ENCODE measurements at places on chromosomes 5 and 9. TPM values are rescaled to one million over a fixed set of nuclear protein-coding genes. Genes with fewer than 3 reads are reported as not detected.

CLIC3 gene
- 0.54 TPM for polyA plus RNA-seq

CCIN gene
- 0.59 TPM for polyA plus RNA-seq

FRRS1L gene
- 0.76 TPM for polyA plus RNA-seq

BRINP1 gene
- polyA plus RNA-seq: 0.12 TPM

NDUFB6 gene
- 62.8 TPM for polyA plus RNA-seq

DNA sequence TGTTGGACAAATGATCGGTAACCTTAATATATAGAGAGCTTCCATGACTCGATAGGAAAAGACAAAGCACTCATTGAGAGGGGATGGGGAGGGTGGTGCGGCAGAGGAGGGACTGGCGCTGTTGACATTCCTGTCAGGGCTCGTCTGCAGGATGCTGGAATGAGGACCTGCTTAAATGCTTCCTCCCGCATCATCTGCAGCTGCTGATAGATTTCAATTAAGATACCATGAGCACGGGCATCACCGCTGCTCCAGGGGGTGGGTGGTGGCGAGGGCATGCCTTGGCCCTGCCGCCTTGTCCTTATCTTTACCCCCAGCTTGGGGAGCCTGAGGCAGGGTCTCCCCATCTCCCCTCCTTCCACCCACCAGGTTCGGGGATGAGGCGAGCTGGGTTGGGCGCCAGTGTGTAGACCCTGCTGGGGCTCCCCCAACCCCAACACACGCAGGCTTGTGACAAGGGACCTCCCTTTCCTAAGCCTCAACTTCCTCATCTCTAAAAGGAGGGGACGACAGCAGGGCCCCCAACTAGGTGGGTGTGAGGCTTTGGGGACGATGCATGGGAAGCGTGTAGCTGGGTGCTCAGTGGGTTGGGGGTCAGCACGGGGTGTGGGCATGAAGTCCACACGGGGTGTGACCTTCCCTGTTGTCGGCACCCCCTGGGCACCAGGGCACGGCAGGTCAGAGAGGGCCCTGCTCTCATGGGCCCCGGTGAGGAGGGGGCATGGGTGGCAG lies 11.7 kb upstream of the QRFP start:
- no peak for DNase-seq

GRCh38 chr5:101424530-101425175 lies 521.6 kb upstream of the ST8SIA4 start:
- DNase-seq: no peak

- no peak for DNase-seq
Observed at GRCh38 chr5:54462281-54462680, 6.8 kb downstream of the HSPB3 start.

DNA sequence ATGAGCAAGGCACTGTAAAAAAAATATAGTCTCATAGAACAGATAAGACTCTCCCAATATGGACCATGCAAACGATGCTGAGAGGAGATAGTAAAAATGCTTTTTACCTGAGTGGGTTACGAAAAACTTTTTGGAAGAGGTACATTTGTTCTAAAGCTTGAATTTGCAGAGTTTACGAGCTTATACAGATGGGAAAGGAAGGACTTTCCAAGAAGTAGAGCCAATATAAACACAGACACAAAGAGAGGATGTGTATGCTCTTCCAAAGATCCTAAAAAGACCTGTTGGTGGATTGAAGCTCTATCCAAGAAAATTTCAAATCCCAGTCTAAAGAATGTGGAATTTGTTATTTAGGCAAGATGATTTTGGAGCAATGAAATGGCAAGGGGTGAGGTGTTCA lies 127.1 kb upstream of the SLCO6A1 start:
- peak; percentile 11 for DNase-seq

GRCh38 chr5:172573120-172573882 lies 67.8 kb upstream of the NEURL1B start:
- no peak for DNase-seq

DNA sequence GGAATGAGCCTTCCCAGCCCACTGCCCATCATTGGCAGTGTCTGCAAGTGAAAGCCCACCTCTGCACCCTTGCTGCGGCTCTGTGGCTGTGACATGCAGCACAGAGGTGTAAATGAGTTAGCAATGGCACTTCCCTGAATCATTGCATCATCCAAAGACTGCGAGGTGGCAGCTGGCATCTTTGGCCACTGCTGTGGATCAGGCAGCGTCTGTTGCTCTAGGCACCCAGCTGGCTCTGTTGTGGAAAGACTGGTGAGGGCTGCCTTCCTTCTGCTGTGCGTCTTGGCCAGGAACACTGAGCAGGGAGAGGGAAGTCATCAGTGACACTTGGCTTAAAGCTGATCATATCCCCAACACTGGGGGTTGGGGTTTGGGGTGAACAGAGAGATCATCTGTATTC lies 64.5 kb downstream of the MFAP3 start:
- no peak for DNase-seq

GRCh38 chr5:96127538-96127937 lies 165.9 kb upstream of the ELL2 start:
- no peak for DNase-seq

DNA sequence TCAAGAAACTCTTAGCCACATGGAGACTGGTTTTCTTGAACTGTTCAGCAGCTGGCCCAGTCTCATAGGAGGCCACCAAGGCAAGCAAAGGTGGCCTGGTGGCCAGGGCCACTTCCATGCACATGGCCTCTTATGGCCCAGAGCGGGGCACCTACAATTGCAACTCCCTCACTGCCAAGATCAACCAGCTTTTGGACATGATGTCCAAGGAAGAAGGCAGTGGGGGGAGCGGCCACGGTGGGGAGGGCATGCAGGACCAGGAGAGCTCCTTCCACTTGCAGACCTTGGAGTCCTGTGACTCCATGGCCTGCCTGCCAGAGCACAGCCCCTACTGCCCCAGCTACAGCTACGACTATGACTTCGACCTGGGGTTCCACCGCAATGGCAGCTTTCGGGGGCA lies 398.9 kb upstream of the PTPRD start:
- no peak for DNase-seq
